ENCODE measurements at places on chromosomes 2 and 18.
A peak's percentile ranks its signal among the peaks of the same experiment; 100 is the strongest.

DNA sequence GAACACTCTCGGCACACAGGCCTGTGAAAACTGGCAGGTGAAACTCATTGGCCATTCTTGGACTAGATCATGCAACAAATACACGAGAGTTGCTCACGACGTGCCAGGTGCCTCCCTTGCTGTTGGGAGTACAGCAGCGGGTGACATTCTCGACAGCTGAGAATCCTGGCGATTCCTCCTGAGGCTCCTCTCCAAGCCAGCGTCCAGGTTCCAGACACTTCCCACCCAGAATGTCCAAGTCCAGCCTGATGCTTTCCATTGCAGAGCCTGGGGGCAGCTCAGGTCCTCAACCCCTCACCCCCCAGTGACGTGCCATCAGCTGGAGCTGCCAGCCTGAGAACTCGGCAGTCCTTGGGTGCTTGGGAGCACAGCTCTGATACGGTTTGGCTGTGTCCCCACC, 124.2 kb downstream of the PXDN start:
- no peak for DNase-seq

DNA sequence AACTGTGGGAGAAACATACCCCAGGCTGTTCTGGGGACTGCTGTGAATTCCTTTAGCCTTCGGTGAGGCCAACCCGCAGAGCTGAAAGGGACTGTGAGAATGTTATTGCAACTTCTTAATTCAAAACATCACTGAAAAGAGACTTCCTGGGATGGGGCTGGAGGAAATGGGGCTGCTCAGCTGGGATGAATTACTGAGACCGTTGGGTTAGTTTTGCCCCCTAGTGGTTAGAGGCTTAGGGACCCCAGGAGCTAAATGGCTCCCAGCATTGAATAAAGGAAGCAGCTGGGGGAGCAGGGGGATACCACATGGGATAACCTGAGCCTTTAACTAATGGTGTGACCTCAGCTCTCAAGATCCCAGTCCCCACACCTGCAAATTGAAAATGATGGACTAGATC, 941.1 kb upstream of the FANCL start:
- peak; percentile 4 for DNase-seq

DNA sequence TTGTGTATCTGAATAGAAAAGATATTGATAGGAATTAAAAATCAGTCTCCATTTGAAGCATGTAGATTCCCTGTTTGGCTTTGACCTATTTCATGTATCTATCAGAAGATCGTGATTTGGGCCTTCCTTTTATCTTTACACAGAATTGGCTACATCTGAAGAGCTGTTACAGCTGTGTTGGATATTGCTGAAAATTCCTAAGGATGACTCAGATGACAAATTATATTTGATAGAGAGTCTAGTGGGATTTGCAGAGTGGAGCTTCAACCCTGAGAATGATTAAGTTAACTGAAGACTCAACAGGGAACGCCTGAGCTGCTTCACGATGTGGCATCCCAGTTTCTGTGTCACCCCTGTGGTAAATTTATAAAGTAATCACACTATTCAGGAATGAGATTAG, 4.9 kb upstream of the COL3A1 start:
- no peak for DNase-seq

DNA sequence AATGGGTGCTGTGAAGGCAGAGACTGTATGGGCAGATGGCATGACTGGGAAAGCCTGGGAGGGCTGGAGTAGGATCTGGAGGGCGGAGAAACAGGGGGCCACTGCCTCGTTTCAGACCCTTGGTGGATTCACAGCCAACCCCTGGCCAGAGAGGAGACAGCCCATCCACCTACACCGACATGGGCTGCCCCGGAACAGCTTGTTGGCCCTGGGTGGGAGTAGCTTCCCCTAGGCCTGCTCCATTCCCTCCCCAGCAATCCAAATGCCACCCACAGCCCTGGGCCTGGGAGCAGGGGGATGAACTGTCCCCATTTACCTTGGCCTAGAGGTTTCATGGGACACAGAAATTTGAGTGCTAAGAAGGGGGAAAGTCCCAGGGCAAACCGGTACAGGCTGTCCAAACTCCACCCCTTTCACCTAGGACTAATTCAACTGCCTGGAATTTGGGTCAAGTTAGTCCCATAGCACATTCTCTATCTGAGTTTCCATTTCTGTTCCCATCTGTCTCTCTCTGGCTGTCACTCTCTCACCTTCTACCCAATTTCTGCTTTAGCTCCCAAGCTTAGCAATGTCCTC, 37.0 kb downstream of the LBH start:
- DNase-seq: no peak

DNA sequence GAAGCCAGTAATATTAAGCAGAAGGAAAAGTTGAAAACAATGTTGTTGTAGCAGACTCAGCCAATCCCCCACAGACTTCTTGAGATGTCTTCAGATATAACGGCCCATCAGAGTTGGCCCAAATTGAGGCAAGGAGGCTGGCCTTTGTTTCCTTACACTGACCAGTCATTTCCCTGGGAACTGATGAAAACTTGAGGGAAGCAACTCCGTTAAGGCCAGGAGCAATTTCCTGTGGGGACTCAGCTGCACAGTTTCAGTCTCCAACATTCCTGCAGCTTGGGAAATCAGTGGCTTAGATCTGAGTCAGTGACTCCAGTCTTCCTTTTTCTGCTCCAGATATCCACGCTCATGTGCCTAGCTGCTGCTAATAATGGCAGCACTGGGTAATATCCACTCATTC, 75.7 kb downstream of the FTCDNL1 start:
- no peak for DNase-seq

- DNase-seq: no peak
Measured at GRCh38 chr2:17302281-17302680, 216.0 kb downstream of the RAD51AP2 start.

DNA sequence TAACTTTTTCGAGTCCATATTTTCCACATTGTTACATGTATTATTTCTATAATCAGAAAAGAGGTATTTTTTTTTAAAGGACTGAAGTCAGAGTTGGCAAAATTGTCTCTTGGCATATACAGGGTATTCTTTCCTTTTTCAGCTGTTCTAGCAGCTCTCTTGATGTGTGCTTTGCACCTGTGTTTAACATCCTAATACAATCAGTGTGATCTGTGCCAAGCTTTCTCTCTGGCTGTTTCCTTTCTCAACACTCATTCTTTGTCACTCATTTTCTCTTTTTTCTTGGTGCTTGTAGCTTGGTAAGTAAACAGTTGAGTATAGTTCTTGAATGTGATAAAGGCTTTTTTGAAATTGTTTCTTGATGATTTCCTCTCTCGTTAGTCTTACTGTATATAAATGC, 9.2 kb downstream of the RNMT start:
- no peak for DNase-seq

All from GDM1 (cell line).